ENCODE measurements at places on chromosomes 5 and 9. TPM values are rescaled to one million over a fixed set of nuclear protein-coding genes. Genes with fewer than 3 reads are reported as not detected.

DNA sequence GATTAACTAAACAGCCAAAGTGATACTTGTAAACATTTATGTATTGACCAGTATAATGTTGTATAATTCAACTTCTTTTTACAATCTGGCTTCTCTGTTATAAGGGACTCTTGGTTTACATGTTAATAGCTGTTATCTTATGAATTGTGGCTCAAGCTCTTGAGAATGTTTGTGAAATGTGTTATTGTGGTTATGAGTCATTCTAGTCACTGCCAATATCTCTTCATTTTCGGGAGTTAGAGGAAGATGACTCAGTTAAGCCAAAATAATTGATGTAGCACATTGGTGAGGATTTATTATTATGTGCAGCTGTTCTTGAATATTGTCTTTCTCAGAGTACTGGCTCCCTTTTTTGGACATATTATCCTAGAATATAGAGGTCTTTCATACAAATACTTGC, 655.2 kb upstream of the RIOK2 start:
- DNase-seq: no peak

DNA sequence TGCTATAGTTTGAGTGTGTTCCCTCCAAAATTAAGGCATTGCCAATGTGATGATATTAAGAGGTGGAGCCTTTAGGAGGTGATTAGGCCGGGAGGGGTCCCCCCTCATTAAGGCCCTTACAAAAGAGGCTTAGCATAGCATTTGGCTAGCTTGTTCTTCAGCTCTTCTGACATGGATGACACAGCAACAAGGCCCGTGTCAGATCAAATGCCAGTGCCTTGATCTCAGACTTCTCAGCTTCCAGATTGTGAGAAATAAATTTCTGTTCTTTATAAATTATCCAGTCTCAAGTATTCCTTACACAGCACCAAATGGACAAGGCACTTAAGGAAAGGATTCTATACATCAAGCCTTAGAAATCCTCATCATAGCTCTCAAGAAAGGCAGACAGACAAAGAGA, 31.8 kb downstream of the SLC38A9 start:
- no peak for DNase-seq

GRCh38 chr9:109372246-109372645, 51.4 kb upstream of the EPB41L4B start:
- no peak for DNase-seq

DNA sequence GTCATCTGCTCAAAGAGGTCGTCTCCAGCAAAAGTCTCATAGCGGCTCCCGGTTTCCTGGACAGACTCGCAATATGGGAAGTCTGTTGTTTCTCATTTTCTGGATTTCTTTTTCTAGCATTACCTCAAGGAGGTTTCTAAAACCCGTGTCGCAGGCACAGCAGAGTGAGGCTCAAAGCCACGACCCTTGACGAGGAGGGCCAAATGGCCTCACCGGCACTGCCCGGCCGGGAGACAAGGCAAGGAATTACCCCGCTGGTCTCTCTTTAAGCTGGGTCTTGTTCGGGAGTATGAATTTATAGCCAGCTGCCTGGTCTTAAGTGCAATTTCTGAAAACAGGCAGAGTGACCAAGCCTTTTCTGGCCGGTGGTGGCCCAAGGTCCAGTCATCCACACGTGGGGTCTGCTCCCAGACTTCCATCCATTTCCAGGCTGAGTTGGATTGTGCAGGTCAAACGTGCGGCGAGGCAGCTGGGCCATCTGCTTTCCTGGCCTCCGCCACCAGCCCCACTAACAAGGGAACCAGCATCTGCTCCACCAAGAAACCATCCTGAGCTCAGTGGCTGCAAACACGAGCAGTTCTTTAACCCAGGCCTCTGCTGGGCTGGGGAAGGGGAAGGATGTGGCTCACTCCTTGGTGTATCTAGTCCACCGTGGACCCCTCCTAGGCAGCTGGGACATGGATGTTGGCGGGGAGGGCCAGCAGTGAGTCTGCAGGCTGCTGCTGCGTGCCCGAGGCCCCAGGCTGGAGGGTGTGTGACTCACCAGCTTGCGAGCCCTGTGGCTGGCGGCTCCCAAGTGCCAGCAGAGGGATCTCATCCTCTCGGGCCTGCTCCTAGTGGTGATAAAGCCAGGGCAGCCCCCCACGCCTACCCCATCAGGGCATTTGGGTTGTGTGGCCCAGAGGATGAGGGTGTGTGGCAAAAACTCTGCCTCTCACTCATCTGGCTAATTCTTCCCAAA, 55.6 kb upstream of the COL5A1 start:
- no peak for DNase-seq

DNA sequence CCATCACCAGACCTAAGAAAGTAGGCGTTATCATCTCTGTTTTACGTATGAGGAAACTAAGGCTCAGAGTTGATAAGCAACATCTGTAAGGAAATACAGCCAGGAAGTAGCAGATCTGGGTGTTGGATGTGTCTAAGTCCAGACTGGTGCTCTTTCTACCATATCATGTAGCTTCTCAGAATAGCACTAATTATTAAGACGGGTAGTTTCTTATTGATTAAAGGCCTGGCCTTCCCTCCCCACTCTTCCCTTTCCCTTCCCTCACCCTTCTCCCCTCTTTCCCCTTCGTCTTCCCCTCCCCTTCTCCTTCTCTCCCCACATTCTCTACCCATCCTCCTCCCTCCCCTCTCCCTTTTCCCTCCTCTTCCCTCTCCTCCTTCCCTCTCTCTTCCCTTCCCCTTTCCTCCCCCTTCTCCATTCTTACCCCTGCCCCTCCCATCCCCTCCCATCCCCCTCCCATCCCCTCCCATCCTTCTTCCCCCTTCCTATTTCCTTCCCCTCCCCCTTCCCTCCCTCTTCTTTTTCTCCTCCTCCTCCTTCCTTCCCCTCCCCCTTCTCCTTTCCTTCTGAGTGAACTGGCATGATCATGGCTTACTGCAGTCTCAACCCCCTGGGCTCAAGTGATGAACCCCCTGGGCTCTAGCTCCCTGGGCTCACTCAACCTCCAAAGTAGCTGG, 79.4 kb downstream of the SNX24 start:
- no peak for DNase-seq

DNA sequence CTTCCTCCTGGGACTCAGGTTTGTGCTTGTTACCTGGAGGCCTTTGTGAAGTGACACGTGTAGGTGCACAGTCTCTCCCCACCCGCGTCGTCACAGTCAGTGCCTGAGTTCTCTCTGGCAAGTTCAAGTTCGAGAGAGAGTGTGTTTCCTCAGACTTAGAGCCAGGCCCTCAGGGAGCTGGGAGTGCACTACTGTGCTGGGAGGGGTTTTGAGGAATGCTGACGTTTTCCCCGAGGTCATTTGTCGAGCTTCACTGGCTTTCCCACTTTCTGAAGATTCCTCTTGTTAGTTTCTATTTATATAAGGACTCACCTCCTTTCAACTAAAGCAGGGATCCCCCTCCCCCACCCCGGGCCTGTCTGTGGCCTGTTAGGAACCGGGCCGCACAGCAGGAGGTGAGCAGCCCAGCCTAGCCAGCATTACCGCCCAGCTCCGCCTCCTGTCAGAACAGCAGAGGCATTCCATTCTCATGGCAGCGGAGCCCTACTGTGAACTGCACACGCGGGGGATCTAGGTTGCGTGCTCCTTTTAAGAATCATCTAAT, 209.2 kb downstream of the DIRAS2 start:
- no peak for DNase-seq

DNA sequence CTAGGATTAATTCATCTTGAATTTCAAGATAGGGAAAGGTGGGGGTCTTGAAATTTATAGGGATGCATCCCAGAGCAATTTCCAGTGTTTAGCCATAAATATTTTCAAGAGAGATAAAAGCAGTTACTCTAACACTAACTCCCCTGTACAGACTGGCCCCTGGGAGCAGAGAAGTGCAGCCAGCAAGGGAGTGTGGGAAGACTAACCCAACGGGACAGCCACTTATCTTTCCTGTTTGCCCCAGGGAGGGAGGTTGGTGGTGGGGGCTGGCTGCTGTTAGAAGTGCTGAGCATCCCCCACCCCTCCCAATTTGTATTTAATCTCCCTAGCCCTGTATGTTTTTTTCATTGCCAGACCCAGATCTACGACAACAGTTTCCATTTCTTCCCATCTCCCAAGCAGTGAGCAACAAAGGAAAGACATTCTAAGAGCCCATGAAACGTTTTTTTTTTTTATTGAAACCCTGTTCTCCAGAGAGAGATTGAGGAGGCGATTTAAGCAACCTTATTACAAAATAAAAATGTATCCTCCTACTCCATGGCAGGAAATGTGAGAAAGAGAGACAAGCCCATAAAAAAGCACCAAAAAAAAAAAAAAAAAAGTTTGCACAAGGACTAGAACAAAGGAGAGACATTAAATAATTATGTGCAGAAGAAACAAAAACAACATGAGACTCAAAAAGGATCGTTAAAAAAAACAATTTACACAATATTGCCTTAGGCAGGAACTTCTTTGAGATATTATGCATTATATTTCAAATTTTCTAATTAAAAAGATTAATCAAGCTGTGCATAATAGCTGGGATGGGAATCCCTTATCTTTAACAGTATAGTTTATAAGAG, 343.4 kb downstream of the ARHGEF28 start:
- DNase-seq: no peak

DNA sequence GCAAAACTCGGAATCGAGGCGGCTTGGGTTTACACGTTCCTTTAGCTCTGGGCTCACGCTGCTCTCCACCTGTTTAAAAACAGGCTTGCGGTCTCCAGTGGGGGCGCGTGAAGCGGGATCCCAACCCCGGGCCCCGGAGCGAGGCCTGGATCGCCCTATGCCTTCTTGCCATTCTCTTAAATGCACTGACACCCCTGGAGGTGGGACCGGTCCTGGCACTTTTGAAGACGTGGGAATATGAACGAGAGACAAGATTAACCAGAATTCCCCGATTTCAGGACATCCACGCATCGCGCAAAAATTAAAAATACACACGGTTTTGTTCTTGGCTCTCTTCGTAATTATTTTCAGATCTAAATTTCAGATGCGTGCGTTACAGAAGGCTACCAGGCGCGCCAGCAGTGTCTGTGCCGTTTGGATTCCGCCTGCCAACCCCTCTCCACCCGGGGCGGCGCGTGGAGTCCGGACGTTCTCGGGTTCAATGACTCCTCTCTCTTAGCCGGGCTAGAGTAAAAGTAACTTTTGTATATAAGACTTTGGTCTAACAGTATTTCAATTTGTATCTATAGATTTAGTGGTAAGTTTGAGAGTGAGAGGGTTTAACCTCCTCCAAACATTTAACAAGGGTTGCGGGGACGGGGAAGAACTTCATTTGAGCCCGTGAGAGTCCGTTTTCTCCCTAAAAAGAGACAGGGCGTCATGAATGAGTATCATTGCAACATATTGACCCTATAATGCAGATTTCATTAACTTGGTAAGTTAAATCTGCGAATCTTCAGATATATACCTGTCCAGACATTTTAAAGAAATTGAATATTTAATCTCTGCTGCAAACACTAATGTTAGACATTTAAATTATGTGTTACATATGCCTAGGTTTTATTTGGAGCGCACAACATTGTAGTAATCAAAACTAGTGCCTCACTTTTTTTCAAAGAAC, 3.8 kb downstream of the FOXD1 start:
- DNase-seq: no peak

- no peak for DNase-seq
Measured at GRCh38 chr5:675111-675870, 17.9 kb downstream of the TPPP start.

CNTLN gene
- total RNA-seq: 7.0 TPM

SERF1A gene
- total RNA-seq: 43.7 TPM

CLK4 gene
- 48.2 TPM for total RNA-seq

UGT3A1 gene
- not detected for total RNA-seq

All from transverse colon (tissue), 4 donors.